Adrenal gland (tissue), 19 donors: ENCODE measurements at places on chromosomes 1 and 21.

DNA sequence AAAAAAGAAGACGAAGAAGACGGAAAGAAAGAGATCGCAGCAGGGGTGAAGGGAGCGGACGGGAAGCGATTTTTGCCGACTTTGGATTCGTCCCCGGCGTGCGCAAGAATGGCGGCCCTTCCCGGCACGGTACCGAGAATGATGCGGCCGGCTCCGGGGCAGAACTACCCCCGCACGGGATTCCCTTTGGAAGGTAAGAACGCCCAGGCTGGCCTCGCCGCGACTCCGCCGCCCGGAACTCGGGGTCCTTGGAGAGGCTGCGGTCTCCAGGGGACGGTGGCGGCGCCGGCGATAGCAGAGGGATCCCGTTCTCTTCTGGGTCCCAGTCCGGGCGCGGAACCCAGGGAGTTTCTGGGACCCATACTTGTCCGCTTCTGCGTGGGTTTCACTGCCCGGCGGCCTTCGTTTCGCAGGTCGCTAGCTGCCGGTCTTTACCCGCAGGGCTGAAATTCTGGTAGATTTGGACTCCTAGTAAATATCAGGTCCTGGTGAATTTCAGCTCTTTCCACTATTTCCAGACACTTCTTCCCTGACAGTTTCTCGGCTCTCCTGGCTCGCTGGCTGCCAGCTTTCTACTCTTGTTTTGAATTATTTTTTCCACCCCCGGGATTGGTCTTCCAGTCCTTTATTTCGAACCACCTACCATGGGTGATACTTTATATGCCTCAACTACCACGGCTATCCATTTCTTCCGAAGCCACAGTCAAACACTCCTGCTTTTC is 1.0 kb downstream of the PAX7 start:
- DNase-seq, result no peak

- DNase-seq, result no peak
These were observed 5.4 kb downstream of the PRAMEF12 start for GRCh38 chr1:12778907-12779306.

- no peak for DNase-seq
These were observed 4.6 kb downstream of the DMRTA2 start for GRCh38 chr1:50418600-50419109.

GRCh38 chr21:37886120-37886519 is 30.1 kb downstream of the KCNJ6 start:
- DNase-seq, result no peak

DNA sequence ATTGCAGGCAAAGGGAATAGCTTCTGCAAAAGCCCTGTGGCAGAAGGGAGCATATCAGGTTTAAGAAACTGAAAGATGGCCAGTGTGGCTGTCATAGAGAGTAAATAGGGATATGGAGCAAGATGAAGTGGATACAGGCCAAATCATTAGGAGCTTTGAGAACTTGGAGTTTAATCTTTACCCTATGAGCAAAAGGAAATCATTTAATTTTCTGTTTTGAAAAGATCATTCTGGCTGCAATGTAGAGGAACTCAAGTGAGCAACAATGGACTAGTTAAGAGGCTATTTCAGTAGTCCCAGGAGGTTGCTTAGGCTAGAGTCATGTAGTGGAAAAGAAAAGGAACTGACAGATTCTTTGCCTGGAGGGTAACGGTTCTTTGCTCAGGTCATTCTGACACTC is 47.2 kb downstream of the RAP1A start:
- DNase-seq, result no peak

GRCh38 chr21:37564924-37565529 is 198.5 kb downstream of the DYRK1A start:
- DNase-seq, result peak; percentile 49

DNA sequence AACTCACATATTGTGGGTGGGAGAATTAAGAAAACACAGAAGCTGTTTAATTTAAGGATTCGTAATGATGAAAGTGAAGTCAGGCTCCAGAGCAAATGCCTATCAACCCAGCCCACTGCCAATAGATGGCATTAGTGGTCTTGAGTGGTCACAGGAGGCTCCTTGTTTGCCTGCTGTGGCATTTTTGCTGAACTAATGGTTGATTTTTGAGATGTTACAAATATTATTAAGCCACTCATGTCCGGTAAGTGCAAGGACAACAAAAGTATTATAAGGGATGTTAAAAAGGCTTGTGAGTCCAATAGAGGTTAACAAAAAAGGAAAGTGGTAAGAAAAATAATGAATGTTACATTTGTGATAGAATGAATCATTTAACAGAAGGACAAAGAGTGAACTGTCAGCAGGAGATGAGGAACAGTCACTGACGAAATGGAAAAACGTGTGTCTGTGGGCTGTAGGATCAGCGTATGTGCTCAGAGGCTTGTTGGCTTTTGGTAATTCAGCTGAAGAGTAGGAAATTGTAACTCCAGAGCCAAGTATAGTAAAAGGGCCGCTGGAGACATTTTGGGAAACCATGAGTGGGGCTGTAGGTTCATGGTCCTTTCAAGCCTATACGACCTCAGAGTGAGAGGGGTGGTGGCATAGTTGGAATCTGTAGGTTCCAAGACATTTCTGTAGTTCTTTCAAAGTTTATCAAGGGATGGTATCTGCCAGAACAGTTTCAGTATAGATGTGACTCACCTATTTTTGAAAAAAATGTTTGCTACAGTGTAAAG is 11.2 kb downstream of the SFT2D2 start:
- peak; percentile 51 for DNase-seq

GRCh38 chr1:15272009-15272781 is 25.2 kb downstream of the FHAD1 start:
- peak; percentile 73 for DNase-seq

DNA sequence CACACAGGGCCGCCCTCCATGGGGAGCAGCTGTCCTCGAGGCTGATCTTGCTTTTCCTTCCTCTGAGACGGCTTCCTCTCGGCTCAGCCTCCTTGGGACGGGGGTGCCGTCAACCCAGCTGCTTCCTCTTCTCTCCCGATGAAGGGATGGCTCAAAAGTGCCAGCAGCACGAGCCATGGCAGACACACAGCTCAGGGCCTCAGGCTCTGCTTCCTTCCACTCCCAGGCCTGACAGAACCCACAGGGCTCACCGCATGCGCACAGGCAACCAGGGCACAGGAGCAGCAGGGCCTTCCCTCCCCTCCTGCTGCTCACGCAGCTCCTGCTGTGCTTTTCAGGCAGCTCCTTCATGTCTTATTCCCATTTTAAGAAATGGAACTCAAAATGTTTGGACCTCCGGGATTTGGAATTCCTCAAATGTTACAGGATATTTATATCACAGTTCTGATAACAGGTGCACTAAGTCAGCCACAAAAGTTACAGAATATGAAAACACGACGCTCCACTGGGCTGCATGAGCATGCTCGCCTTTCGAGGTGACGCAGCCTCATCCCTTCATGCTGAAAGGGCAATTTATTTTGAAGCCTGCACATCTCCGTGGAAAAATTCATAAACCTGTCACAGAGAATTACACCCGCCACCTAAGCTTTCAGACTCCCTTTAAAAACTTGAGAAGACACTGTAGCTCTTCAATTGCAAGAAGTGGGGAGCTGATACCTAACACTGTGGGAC is 84.4 kb downstream of the HSF2BP start:
- peak; percentile 23 for DNase-seq

GRCh38 chr1:29706936-29707335 is 470.6 kb downstream of the PTPRU start:
- no peak for DNase-seq

GRCh38 chr1:241240069-241240468 is 116.9 kb downstream of the RGS7 start:
- no peak for DNase-seq

DNA sequence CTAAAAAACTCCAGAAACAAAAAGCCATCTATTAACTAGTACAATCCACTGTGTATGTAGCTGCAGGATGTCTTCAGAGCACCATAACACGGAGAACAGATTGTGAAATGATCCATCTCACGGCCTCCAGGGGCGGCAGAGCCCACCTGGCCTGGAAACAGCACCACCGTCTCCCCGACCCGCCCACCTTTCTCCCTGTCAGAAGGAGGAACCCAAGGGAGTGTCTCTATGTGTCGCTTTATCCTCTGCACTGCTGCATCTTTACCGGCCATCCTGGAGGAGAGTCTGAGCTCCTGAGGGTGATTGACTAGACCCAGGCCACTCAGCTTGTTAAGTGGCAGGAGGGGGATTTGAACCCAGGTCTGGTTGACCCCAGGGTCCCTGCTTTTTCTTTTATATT is 405.0 kb downstream of the MATN1 start:
- DNase-seq, result no peak

GRCh38 chr1:82697965-82698364 is 897.2 kb downstream of the ADGRL2 start:
- no peak for DNase-seq

GRCh38 chr1:42765832-42766740 is 742 bp downstream of the P3H1 start:
- DNase-seq, result peak; percentile 44

DNA sequence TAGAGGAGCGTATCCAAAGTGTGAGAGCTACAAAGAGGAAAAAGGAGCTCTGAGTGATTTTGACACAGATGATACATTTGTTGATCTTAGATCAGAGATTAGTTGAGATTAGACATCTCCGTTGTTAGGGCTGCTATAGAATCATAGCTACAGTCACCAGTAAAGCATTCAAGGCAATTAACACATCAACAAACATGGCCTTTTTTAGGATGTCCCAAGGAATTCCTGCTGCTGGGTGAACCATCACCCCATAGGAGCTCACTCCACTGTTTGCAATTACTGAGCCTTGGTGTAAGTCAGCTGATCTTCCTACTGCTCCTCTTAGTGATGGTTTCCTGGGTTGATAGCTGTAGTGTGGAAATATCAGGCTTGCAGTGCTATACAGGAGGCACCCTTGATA is 6.7 kb upstream of the RSRP1 start:
- DNase-seq, result no peak

- no peak for DNase-seq
These were observed 31.1 kb downstream of the ZNF644 start for GRCh38 chr1:90990779-90991178.

- DNase-seq, result peak; percentile 39
These were observed 55.5 kb upstream of the TRIM67 start for GRCh38 chr1:231106347-231106746.

GRCh38 chr1:201019321-201019977 is 4.1 kb downstream of the KIF21B start:
- no peak for DNase-seq

DNA sequence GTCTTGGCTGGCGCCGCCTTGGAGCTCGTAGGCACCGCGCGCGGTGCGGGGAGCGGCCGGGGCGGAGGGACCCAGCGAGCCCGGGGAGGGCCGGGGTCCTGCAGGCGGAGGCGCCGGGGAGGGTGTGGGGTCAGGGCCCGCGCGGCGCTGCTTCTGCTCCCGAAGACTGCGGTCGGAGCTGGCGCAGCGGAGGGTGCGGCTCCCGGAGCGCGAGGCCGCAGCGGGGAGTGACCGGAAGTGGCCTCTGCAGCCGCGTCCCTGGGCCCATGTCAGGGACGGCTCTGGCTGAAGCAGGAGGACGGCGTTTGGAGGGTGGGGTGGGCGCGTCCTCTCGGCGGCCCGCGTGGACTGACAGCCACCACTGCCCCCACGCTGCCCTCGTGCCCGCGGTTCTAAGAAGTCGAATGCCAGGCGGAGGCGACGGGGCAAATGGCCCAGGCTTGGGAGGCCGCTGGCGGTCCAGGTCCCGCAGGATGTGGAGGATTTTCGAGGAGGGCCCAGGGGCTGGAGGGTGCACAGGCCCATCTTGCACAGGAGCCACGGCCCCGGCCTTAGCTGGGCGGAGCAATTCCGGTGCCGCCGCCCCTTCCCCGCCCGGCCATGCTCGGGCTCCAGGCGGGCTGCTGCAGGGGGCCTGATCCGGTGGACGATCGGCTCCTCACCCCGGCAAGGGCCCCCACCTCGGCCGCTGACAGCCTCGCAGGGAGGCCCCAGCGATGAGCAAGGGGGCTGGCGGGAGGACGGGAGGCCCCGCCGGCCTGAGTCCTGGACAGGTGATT is 7.7 kb upstream of the ZNF669 start:
- peak; percentile 46 for DNase-seq

GRCh38 chr21:45365608-45366241 is 39.2 kb upstream of the COL18A1 start:
- DNase-seq, result no peak

DNA sequence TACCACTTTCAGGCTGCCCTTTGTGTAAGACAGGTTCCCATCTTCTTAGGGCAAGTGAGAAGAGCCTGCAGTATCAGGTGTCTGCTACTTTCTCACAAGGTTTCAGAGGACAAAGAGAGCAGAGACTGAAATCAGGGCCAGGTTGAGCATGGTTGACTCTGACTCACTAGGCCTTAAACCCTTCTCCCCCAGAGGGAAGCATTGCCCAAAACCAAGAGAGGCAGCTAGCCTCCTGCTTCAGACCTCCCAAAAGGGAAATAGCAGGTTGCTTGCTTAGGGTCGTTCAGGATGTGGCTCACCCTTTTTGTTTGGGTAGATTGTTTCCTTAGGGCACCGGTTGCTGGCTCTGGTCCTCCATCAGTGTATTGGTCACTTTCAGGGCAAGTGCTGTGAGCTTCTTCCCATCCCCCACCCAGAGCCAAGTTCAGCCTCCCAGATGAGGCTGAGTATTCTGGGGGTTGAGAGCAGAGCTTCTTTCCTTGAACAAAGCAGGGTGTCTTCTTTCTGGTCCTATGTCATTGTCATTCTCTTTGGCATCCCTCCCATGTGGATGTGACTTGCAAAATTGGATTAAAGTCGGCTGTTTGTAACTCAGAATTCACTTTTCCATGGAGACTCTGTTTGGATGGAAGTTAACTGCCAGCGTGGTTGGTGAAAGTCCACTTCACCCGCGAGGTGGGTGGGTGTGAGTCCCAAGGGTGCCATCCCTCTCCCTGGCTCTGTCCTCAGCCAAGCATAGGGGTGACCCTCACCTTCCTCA is 55.5 kb upstream of the GALNT2 start:
- no peak for DNase-seq

GRCh38 chr1:173149887-173150286 is 57.2 kb downstream of the TNFSF4 start:
- no peak for DNase-seq

- DNase-seq, result no peak
These were observed 2.4 kb upstream of the CCT8 start for GRCh38 chr21:29075706-29076466.

DNA sequence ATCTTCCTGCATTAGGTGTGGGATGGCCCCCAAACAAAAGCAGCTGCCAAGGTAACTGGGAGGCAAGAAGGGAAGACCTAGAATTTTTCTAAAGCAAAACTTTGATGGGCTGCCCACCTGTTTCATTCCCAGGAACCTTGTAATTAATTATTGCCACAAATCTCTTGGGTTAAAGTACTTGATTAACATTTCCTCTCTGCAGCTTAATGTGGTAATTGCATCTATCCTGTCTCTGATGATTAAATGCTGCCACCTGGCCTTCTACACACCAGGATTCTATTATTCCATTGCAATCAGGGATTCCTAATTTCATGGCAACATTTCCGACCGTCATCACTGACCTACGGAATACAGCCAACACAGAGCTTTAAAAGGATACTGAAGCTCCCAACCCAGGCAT is 68.3 kb upstream of the RC3H1 start:
- no peak for DNase-seq
